ENCODE measurements at places on chromosomes 11 and 22.
A peak's percentile ranks its signal among the peaks of the same experiment; 100 is the strongest.

- no peak for DNase-seq
These were observed 7.4 kb downstream of the CAPN5 start for GRCh38 chr11:77074205-77074604.

GRCh38 chr22:23542933-23543332 lies 37.2 kb downstream of the IGLL1 start:
- DNase-seq = no peak

GRCh38 chr22:46230262-46230901 lies 19.7 kb downstream of the CDPF1 start:
- no peak for DNase-seq

- no peak for DNase-seq
These were observed 83.4 kb downstream of the TRIM51G start for GRCh38 chr11:48900131-48900800.

DNA sequence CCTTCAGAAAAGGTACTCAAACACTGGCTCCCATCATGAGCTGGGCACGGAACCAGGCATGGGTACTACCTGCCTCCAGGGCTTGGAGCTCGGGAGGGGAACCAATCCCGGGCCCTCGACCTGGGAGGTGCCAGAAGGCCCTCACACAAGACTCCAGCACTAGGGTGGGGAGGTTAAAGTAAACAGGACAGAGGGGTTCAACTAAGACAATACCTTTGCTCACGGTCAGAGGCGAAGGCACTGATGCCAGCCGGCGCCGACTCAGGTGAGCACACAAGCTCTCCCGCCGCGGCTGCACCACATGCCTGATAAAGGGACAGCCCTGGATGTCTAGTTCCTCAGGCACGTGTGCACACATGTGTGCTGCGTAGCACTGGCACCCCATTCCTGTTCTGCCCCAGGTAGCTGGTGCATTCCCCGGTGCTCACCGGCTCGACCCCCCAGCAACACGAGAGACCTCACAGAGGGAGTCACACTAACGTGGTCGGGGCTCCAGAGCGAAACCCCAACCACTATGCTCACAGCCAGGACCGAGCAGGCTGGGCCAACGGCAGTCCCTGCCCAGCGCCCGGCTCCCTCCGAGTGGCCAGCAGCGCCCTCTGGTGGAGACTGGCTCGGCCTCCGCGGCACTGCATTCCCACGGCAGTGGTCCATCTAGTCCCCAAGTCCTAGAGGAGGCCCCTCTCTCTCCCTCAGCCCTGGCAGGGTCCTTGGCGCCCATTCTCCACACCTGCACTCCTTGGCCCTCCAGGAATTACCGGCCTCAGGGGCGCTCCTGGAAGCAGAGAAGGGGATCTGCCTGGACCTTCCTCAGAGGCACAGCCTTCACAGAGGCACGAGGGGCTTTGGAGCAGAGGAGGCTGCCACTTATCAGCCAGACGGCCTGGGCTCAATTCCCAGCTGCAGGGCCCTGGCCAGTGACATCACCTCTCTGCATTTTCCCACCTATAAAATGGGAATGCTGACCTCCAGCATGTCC lies 28.8 kb upstream of the MOB2 start:
- DNase-seq = peak; percentile 71

DNA sequence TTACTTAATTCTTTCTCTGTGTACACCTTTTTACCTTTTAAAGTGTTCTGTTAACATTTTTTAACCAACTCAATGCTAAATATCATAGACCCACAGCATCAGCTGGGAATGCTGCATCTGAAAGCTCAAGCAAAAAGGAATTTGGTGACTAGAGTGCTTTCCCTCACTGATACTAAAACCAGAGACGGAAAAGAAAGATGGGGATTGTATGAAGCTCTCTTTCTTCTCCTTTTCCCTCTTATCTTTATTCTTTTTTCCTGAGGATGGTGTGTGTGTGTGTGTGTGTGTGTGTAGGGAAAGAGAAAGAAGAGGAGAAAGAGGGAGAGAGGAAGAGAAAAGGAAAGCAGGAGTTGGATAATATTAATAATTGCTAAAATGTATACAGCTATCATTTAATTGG lies 4.1 kb upstream of the SIK2 start:
- no peak for DNase-seq

- no peak for DNase-seq
These were observed 21.8 kb upstream of the OPCML start for GRCh38 chr11:133553885-133554740.

DNA sequence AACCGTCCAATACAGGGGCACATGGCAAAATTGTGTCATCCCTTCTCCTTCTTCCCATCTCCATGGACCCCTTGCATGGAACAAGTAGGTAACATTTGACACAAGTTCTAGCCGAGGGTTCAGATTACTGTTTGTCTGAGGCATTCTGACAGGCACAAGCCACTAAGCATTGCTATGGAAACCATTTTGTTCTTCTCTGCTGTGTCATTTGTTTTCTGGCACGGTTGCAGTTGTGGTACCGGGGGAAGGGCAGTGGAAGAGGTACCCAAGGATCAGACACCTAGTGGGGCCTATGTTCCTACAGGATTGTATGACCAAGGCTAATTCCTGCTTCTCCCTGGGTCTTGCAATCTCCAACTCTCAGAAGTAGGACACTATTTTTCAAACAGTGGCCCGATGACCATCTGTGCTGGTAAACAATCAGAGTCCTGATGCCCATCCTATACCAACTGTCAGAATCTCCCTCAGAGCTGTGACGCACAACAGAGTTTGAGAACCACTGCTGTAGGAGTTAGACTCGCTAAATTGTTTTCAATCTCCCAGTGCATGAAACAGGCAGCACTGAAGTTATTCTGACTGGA lies 69.3 kb downstream of the KCNC1 start:
- DNase-seq = no peak

DNA sequence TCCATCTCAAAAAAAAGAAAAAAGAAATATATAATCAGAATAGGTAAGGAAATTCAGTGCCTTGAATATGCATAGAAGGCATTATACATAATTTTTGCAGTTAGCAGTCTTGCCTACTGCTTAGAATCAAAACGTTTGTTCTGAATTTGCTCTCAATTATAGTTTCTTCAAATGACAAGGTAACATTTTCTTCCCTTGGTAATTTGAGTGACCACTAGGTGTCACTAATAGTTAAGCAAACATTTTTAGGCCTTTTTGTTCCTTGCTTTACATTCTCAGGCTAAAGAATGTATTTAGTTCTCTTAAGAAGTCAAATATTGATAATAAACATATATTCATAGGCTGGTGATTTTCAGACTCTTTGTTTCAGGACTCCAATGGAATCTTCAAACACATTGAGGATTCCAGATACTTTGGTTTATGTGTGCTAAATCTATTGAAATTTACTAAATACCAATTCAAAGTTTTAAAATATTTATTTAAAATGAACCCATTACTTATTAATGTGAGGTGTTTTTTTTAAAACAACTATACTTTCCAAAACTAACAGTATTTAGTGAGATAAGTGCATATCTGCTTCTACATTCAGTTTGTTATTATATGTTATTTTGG lies 55.0 kb upstream of the DEPDC7 start:
- peak; percentile 2 for DNase-seq

DNA sequence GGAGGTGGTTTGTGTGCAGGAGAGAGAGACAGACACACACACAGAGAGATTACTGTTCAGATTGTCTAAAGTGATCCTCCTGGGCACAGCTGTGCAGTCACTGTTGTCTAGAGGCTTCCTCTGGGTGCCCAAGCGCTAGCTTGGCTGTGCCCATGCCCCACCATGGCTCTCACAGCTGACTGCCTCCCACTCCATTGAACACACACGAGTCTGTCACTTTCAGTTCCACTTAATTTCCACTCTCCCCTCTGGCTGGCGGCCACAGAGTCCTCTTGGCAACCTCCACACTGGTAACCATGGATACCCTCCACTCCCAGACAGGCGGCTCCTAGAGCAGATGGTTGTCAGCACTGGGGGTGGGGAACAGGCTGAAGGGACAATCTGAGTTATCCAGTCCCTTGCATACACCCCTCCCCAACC lies 29.1 kb downstream of the MAP6 start:
- DNase-seq = no peak

- DNase-seq = no peak
These were observed 204.4 kb upstream of the ANO5 start for GRCh38 chr11:21988477-21988876.

DNA sequence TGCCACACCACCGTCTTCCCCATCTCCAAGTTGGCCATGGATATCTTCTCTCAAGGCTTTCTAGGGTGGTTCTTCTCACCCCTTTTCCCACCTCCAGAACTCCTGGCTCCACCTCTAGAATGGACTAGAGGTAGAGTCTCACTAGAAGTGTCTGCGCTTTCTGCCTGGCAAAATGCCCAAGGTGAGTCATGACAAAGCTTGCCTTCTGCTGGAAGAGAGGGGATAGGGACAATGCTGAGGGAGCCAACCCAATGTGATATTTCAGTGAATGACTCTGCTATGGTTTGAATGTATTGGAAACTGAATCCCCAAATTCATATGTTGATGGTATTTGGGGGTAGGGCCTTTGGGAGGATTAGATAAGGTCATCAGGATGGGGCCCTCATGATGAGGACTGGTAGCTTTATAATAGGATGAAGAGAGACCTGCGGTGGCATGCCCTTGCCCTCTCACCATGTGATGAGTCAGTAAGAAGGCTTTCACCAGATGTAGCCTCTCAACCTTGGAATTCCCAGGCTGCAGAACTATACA lies 4.1 kb upstream of the CD82 start:
- DNase-seq = no peak

GRCh38 chr11:75894036-75894585 lies 79.1 kb downstream of the UVRAG start:
- DNase-seq = no peak

GRCh38 chr22:49077036-49077393 lies 750.7 kb downstream of the BRD1 start:
- DNase-seq = no peak

- no peak for DNase-seq
These were observed 305.8 kb downstream of the TTC28 start for GRCh38 chr22:28373831-28374230.

DNA sequence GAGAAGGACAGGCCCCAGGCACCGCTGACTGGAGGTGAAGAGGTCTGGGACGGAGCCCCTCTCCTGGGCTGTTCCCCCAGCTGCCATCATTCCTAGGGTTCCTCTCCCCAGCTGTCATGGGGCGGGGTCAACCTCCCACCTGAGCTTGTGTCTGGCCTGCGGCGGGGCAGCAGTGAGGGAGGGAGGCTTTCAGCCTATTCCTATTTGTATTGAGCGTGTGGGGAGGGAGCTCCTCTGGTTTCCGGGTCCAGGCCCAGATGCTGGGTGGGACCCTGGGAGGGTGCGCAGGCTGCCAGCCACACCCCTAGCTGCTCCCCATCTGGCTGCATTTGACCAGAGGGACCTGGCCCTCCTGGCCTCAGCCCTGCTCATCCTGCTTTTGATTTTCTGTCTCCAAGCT lies 13.7 kb downstream of the TSPAN4 start:
- DNase-seq = no peak

DNA sequence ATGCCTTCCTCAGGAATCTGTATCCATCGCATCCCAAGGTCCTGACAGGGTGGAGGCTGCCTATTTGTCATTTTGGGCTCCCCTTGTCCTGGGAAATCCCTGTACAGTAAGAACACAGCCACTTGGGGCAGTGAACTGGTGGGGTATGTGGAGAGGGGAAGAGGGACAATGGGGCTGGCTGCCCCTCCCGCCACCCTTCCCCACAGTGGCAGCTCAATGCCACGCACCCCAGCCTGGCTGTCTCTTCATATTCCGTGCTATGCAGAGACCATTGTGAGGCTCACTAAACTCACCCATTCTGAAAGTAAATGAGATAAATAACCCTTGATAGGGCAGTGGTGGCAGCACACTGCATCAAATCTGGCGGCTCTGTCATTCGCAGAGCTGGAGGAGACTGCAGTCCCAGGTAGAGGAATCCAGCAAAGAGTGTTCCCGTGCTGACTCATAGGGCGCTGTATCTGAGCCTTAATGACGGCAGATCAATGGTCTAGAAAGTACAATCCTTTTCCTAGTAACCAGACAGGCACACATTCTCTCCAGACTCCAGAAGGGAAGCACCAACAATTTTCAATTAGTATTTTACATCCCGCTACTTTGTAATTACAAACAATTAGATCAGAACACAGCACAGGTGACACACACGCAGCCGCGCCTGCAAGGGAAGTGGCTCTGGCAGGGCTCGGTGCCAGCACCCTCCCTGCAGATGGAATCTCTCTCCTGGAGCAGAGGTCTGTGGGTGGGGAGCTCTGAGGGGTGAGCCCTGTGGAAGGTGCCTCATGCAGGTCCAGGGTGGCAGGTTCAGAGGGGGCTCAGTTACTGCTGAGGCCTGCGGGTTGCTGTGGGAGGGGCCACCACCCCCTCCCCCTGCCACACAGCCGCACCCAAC lies 167.9 kb upstream of the B3GAT1 start:
- DNase-seq = no peak

GRCh38 chr11:130404727-130405126 lies 23.7 kb downstream of the ADAMTS8 start:
- no peak for DNase-seq

GRCh38 chr22:31585161-31585859 lies 76.7 kb downstream of the PISD start:
- no peak for DNase-seq

GRCh38 chr11:105202844-105203548 lies 63.4 kb upstream of the CARD18 start:
- DNase-seq = no peak

DNA sequence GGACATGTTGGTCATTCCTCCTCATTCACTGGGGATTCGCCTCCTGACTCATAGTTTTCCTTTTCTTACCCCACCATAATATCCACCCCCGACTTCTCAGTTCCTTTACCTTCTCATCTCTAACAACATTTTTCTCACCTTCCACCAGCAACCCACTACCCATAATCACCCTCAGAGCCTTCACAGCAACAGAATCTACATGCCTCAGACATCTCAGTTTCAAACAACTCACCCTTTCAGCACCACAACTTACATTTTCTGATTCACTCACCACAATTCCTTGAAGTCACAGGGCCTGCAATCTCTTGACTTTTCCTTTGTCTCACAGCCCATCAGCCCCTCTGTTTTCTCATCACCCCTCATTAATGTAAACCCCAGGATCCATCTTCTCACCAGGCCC lies 2.3 kb upstream of the MTNR1B start:
- no peak for DNase-seq

- peak; percentile 64 for DNase-seq
These were observed 24.4 kb downstream of the P2RY2 start for GRCh38 chr11:73242251-73243092.

- DNase-seq = no peak
These were observed 22.9 kb upstream of the ROBO3 start for GRCh38 chr11:124842305-124842704.

DNA sequence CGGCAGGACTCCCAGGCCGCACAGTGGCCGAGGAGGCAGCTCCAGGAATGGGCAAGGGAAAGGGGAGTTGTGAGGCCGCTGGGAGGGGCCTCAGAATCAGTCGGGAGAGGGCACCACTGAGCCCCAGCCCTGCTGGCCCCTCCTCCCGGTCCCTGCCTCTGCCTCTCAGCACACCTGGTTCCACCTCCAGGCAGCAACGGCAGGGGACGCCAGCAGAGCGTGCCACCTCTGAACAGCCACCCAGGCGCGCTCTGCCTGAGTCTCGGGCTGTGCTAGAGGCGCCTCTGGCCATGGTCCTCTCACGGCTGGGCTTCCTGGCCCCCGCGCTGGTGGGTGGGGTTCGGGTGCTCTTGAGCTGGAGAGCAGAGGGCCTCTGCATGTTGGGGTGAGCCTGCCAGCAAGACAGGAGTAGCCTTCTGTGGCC lies 33.0 kb downstream of the MOB2 start:
- no peak for DNase-seq

Measured in activated CD4-positive, alpha-beta T cell treated with anti-CD3 and anti-CD28 coated beads, Interleukin-2, amount 50 U/mL, for 24 hours (primary cell).